Muscle of back (tissue), 13 donors: ENCODE measurements at places on chromosomes 2 and 18. TPM values are rescaled to one million over a fixed set of nuclear protein-coding genes. Genes with fewer than 3 reads are reported as not detected.

DNA sequence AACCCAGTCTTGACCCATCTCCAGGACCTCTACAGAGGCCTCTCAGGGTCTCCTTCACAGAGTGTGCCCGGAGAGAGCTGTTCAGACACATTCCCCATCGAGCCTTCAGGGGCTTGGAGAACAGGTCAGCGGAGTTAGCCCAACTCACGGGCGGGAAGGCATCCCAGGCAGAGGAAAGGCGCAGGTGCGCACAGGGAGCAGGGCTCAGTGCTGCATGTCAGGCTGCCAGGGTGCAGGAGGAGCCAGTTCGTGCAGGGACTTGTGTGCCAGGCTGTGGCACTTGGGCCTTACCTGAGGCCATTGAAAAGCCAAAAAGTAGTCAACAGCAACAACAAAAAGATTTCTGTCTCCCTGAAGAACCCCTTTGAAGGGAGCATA, 104.0 kb downstream of the ITGB1BP1 start:
- no peak for DNase-seq

- no peak for DNase-seq
These were observed 2.0 kb downstream of the GPC1 start for GRCh38 chr2:240437551-240437860.

GRCh38 chr18:45538444-45538843, 76.8 kb upstream of the SLC14A2 start:
- no peak for DNase-seq

DNA sequence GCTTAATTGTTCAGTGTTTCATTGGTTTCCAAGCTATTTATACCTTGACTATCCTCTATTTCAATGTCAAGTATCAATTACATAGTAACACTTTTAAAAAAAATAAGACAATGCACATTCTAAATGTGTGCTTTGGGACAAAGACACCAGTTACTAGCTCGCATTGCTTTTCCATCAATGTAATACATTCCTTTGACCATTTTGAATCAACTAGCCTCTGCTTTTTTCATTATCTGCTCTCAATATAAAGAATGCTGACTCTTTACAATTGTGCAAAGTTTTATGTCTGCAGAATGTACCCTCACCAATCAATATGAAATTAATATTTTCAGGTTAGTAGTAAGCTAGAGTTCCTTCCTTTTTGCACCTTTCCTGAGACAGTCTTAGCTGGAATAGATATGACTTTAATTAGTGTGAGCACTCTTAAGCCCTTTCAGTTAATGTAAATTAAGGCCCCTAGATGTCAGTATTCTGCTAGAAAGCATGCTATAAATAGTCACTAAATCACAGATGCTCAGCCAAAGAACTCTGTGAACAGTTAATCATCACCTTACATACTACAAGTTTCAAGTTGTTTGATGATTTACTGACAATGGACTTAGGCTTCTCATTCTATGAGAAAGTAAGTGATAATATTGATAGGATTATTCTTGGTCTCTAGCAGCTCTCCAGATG, 413.6 kb downstream of the PTH2R start:
- DNase-seq = peak; percentile 17

DNA sequence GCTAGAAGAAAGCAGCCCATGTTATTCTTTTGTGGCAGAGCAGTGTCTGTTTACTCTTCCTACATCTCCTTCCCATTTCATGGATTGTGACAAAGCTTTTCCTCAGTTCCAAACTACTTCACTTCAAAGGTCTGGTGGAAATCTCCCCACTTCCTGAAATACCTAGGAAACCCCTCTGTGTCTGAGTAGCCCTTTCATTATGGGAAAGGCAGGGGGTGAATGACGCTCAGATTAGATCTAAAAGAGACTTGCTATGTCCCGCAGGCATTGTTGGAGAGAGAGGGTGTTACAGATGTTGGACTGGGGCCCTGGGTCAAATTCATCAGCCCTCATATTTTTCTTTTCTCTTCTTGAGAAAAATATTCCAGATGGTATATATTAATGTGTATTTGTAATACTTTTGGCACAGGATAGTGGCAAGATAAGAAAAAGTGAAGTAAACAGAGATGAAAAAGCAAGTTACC, 675.0 kb downstream of the IRS1 start:
- peak; percentile 75 for DNase-seq

DNA sequence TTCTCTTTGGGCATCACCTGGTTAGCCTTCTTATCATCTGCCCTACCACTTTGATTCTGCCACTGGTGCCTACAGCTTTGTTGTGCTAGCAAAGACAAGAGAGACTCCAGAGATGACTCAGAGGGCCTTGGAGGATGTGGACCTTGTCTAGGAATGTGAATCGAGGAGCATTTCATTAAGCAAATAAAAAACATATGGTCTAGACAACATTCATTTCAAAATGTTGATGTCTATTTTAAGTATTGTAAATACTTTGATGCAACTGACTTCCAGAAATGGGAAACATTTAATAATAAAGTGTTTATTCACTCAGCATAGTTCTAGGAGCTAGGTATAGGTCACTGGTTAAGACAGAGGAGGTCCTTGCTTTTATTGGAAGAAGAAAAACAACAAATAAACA, 195.5 kb downstream of the CDCA7 start:
- DNase-seq = peak; percentile 56

GRCh38 chr2:220962556-220962955, 609.5 kb downstream of the EPHA4 start:
- no peak for DNase-seq

- DNase-seq = peak; percentile 16
These were observed 620 bp upstream of the RPL37A start for GRCh38 chr2:216498070-216498378.

DNA sequence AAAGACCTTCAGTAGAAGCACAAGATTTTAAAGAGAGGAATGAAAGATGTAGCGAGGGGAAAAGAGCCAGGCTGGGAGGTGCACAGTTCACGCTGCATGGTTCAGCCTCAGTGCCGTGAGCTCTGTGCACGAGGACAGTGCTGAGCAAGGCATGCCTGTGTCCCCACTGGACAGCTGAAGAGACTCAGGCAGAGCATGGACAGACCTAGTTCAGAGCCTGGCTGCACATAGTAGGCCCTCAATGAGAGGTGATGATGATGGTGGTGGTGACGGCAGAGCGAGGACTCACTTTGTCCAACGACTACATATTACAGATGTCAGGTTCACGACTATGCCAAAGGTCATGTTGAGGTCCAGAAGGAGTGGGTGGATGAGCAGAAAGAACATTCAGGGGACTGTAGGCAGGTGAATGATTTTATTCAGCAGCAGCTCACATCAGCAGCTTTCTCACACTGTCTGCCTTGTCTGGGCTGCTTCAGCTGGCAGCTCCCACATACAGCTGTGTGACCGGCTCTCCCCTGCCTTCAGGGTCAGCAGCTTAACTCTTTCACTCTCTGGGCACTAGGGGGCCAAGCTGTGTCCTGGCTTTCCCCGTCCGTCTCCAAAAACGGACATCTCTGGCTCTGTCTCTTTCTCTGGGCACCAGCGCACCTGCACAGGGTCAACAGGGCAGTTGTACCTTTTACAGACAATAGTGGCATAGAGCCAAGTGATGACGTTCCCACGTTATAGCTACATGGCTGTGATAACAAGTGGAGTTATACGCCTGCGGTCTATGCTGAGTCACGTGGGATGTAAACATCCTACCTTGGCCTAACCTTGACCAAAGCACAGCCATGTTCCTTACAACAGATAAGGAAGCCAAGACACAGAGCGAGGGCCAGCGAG, 128.8 kb upstream of the MSH6 start:
- peak; percentile 80 for DNase-seq

GRCh38 chr2:109630441-109631430, 16.6 kb downstream of the SOWAHC start:
- DNase-seq = no peak

GRCh38 chr2:207416111-207416510, 113.7 kb upstream of the CREB1 start:
- DNase-seq = no peak

DNA sequence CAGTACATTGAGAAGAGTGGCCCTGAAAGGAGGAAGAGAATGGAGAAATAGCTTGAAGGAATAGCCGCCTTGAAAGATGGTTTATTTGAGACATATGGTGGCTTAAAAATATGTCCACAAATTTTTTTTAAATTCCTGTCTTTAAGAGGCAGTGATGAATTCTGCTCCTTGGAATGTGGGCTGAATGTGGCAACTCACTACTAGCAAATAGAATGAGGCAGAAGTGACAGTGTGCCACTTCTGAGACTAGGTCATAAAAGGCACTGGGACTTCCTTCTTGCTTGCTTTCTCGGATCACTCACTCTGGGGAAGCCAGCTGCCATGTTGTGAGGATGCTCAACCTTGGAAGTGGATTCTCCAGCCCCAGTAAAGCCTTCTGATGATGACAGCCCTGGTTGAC, 67.0 kb downstream of the FAM161A start:
- no peak for DNase-seq

- no peak for DNase-seq
These were observed 218.8 kb upstream of the APCDD1 start for GRCh38 chr18:10235661-10235952.

DNA sequence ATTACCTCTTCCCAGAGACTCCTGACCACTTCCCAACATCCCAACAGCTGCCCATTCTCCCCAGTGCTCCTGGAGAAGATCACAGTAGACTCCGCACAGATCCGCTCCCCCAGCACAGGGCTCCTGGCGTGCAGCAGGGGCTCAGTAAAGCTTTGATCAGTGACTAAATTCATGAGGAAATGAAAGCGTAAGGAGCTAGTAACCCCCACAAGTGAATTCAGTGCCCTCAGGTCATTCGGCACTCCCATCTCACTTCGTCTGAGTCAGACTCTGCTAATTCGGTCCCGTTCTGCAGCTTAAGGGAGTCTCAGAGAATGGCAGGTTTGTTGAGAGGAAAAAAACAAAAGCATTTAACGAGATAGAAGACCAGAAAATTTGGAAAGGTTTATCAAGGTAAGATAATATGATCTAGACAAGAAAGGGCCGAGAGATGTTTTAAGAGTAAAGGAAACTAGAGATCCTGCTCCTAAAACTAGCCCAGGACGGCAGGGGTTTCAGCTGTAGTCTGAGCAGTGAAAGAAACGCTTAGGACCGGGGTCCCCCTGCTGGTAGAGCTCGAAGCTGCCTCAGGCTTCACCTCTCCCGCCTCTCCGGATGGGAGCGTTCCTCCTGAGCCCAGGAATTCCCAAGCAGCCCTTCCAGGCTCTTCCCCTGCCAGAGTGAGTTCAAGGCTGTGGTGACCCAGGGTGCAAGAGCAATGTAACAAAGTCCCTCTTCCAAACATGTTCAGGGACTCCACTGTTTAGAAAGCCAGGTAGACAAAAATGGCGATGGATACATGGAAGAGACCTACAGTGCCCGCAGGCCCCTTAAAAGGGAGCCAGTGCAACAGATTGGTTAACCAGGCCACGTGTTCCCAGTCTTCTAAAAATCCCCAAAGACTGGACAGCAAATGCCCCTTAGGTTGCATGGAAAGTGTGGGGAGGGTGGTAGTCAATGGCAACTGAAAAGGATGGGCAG, 127.3 kb downstream of the DNER start:
- peak; percentile 85 for DNase-seq

DNA sequence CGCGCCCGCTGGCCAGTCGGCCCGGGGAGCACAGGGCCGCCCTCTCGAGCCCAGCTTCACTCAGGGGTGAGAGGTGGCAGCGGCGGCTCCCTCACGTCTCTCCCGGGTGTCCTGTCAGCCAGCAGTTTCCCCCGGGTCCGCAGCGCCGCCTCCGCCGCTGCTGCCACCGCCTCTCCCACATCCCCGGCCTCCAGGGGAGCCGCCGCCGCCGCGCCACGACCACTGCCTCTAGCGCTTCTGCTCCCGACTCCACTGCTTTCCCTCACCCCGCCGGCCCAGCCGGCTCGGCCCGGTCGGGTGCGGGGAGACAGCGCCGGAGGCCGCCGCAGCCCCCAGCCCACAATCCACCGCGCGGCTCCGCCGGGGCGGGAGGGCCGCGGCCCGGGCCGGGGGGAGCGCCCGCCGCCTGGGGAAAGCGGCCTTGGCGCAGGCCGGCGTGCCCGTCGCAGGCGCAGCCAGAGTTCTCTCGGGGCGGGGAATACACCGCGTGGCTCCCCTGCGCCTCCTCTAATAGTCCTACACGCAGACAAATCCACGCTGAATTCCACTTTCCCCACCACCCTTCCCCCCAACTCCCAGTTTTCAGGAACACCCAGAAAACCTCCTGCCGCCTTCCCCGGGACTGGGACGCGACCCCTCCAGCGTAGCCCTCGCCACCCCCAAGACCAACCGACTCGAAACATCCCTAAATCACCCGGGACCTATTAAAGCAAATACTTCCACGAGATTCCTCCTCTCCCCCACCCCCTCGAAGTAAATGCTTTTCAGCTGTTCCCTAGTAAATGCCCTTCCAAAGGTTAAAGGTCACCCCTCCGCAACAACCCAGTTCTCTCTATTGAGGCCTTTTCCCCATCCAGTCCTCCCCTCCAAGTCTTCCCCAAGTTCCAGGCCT, at the start of gene VPS54:
VPS54 (minus strand) TSS at position 346 of the 892 bp plus-strand sequence. CDS start 35,429 bp downstream, outside the sequence.
- DNase-seq = peak; percentile 76

- DNase-seq = no peak
These were observed 12.0 kb downstream of the MEMO1 start for GRCh38 chr2:31998731-31999383.

DNA sequence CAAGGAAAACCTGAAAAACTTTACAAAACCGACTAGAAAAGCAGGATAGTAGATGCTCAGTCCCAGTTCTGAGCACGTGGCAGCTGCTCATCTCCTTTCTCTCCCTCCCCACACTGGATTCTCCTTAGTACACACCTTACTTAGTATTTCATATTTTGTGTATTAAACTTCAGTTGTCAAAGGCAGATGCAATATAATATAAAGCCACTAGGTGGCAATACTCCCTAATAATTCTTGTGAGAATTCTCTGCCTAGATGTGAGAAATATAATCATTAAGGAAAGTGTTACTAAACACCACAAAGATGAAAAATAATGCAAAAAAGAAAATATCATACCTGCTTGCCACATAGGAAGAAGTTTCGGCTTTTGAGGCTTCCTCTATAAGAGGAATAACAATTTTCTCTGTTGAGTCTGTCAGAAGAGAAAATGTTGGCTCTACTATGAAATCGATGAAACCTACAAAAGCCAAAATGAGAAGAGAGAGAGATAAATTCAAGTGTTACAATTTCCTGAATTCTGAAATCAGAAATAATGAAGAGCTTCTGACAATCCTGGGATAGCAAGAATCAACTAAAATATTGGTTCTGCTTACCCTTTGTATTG, 200.6 kb downstream of the PPP1R1C start:
- peak; percentile 64 for DNase-seq

Gene IL37
- polyA plus RNA-seq = not detected

Gene IRS1
- polyA plus RNA-seq = 17.9 TPM

Gene PROM2
- 3.5 TPM for polyA plus RNA-seq

Gene PSMA8
- not detected for polyA plus RNA-seq

Gene PARD3B
- polyA plus RNA-seq = 9.0 TPM

Gene LIPT1
- 6.3 TPM for polyA plus RNA-seq

Gene PTPRM
- polyA plus RNA-seq = 98.8 TPM

Gene SCYGR4
- polyA plus RNA-seq = not detected

Gene CCL20
- 5.8 TPM for polyA plus RNA-seq

Gene DYNC2LI1
- 17.5 TPM for polyA plus RNA-seq

Gene C2orf81
- polyA plus RNA-seq = 2.0 TPM
